ENCODE measurements at places on chromosomes 7 and 10.

DNA sequence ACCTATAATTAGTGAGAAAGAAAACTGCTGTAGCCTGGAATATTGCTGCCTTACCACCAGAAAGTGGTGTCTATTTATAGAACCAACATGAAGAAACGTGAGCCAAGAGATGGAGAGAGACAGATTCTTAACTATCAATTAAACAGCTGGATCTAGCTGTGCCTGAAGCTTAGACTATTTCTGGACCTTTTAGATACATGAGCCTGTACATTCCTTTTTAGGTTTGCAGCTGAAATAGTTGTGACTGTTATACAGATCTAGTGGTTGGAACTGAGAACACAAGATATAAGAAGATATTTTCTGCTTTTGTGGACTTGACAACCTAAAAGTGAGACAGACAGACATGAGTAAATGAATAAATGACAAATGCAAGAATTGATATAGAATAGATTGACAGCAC lies 73.4 kb downstream of the CDK14 start:
- DNase-seq: no peak

- no peak for DNase-seq
These were observed 53.1 kb upstream of the OSBPL3 start for GRCh38 chr7:25032774-25033743.

DNA sequence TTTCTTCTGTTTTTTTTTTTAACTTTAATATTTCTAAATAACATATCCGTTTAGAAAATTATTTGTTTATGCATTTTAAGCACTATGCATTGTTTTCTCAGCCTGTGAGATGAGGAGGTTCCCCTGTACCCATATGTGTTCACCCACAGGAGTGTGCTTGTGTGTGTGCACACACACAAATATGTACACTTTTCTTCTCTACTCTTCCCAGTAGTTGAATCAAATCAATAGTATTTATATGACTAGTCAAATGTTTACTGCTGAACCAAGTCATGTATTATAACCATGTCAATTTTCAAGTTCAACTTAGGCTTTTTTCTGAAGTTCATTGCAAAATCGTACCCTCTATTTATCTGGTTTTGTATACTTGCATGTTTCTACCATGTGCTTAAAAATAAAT lies 37.3 kb downstream of the HDAC9 start:
- no peak for DNase-seq

- DNase-seq: no peak
These were observed 12.7 kb downstream of the FBH1 start for GRCh38 chr10:5902511-5903274.

GRCh38 chr7:52151559-52151958 lies 835.0 kb upstream of the COBL start:
- no peak for DNase-seq

All from stimulated activated CD4-positive, alpha-beta T cell treated with anti-CD3 and anti-CD28 coated beads, TNF-alpha, amount 100 ng/mL, for 4 hours (primary cell).